Neural crest cell (in vitro differentiated cells): ENCODE measurements at places on chromosomes 2 and 18.

- no peak for DNase-seq
These were observed 3.2 kb downstream of the GPR17 start for GRCh38 chr2:127649100-127649611.

DNA sequence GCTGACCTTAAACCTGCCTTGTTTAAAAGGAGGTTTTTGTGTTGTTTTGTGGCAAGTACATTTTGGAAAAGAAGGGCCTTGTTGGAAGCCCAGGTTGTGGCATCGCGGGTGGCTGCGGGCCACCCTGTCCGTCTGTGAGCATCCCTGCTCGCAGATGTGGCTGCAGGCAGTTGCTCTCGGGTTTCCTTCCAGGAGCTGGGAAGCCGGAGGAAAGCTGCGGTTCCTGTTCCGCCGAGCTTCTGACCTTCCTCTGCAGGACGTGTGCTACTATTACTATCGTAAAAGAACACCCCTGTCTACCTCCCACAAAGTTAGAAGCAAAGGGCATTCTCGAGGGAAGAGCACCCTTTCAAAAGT, 766 bp downstream of the MFF start:
- DNase-seq: peak; percentile 26

DNA sequence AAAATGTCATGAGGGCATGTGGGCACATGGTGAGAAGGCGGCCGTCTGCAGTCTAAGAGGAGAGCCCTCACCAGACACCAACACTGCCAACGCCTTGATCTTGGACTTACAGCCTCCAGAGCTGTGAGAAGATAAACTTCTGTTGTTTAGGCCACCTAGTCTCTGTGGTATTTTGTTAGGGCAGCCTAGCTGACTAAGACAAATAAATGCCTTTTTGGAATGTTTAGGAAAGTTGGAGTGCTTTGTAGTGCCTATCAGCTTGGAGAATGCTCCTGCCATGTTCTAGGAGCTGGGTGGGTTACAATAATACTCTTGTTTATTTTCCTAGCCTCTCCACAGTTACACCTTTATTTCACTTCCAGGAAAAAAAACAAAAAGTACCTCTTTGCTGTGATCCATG, 92.0 kb downstream of the SPP2 start:
- no peak for DNase-seq

DNA sequence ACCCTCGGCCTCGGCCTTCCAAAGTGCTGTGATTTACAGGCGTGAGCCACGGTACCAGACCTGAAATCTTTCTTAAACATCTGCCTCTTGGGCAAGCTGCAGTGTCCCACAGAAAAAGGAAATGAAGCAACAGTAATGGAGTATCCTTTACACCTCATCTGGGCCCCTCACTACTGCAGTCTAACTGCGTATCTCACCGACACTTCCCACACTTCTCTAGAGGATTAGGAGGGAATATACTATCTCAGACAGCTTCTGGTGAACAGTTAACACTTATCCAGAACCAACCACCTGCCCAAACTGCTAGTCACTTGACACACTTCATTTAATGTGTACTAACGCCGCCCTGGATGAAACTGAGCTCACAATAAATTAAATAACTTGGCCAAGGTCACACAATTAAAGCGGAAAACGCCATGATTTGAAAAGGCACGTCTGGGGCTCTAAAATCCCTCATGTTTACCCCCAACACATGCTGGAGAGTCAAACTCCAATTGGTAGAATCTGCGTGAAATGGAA, 993 bp downstream of the COX7A2L start:
- no peak for DNase-seq
